ENCODE measurements at places on chromosomes 5 and 9.

- DNase-seq = no peak
Observed at GRCh38 chr9:16023446-16023845, 470.6 kb downstream of the CCDC171 start.

DNA sequence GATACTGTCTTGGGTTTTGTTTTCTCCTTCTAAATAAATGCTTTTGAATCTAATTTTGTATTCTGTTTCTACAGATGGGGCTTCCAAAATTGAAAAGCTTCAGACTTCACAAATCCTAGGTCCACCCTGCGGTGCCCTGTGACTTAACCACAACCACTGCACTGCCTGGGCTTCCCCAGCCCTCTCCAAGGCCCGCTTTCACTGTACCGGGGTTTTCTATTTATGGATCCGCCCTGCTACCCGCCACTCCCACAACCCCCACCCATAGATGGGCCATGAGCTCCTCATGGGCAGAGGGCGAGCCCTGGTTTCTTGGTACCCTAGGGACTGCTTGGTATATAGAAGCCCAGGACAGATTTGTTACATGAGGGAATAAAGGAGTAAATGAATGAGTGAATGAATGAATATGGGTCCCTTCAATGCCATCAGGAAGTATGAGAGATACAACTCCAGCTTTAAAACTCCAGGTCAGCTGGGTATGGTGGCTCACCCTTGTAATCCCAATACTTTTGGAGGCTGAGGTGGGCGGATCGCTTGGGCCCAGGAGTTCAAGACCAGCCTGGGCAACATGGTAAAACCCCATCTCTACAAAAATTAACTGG, 39.8 kb upstream of the NEK6 start:
- no peak for DNase-seq

DNA sequence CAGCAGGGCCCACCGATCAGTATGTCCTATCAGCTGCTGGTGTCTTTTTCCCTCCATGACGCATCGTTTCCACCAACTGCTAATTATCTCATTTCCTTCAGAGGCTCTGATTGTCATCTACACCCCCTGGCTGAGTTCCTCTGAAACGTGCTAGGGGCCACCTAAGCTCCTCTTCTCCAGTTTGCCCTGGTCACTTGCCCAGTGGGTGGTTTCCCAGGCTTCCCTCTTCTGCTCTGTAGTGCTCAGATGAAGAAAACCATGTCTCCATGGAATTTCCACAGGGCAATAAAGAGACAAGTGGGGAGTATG, 65.3 kb downstream of the TSTD2 start:
- no peak for DNase-seq

- no peak for DNase-seq
Observed at GRCh38 chr5:177487975-177488374, 9.4 kb downstream of the PDLIM7 start.

GRCh38 chr5:80653502-80653901, 950 bp upstream of the MSH3 start:
- DNase-seq = no peak

DNA sequence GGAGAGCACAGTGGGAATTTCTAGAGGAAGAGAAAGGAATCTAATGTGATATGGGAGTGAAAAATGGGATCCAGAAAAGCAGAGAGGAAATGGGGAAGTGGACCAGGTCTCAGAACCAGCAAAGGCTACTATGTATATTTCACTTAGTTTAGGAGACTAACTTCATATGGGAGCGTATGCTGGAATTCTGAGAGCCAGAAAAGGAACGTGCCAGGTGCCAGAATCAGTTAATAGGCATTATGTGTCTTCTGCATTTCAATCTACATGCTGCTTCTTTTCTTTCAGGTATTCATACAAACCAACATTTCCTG, 28.5 kb upstream of the IFNA14 start:
- DNase-seq = no peak

DNA sequence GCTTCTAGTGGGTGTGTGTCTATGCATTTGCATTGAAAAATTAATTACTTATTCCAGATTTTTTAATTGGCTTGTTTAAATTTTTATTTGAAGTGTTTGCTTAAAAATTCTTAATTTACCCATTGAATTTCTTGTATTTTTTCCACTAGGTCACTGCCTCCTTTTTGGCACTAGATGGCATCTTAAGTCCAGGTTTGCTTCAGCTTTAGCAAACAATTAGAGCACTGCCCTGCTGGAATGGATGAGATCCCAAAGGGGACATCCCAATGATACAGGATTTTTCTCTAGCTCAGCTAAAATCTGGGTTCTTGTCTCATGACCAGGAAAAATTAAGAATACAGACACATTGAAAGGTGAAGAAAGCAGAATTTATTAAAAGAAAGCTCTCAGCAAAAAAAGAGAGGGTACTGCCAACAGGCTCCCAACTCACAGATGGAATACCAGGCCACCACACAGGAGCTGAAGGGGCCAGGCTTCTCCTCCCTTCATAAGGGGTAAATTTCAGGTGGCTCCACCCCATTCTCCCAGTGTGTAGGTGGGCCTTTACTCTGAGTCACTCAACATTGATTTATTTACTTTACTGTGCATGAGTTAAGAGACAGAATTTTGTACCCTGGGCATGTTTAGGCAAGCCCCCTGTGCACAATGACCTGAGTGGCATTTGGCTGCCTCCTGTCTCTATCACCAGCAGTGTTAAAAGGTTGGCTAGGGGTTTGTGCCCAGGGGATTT, 532.4 kb downstream of the ANXA1 start:
- DNase-seq = no peak

DNA sequence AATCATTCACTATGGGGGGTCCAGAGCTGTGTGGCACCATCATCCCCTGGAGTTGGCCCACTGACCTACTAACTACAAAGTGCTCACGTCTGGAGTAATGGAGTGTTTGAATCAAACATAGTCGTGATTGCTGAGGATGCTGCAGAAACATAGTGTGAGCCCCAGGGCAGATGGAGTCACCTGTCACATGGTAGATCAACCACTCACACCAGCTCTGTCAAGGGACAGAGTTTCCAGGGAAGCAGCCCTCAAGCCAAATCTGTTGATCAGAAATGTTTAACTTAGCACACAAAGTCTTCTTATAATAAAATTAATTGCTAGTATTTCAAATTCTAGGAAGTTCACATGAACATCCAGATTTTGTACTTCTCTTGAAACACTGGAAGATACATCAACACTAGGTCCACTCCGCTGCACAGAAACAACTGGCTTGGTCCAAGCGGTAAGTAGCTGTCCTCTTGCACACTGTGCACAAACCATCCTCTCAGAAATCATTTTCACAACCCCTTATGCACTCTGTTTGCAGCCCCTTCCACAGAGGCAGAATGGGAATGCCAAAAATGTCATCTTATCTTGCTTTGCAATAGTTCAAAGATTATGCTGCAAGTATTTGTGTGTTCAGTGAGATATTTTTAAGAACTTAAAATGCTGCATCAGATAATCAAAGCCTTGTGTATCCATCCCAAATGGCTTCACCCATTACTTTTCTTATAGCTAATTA, 191.0 kb downstream of the EPB41L4A start:
- no peak for DNase-seq

GRCh38 chr9:68931821-68932220, 82.1 kb downstream of the PRKACG start:
- DNase-seq = no peak

DNA sequence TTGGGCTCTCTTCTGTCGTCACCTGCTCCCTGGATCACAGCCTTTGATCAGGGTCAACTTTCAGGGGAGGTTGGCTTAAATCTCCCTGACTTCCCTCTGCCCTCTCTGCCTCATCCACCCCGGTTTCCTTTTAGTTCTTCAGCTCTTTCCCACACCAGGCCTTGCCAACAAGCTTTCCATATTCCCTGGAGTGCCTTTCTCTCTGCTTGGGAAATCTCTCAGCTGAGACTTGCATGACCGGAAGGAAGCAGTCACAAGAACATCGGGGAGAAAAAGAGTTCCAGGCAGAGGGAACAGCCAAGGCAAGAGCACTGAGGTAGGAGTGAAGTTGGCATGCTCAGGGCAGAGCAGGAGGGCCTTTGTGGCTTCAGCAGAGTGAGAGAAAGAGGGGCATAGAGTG, 88.4 kb upstream of the HSPA9 start:
- DNase-seq = no peak

DNA sequence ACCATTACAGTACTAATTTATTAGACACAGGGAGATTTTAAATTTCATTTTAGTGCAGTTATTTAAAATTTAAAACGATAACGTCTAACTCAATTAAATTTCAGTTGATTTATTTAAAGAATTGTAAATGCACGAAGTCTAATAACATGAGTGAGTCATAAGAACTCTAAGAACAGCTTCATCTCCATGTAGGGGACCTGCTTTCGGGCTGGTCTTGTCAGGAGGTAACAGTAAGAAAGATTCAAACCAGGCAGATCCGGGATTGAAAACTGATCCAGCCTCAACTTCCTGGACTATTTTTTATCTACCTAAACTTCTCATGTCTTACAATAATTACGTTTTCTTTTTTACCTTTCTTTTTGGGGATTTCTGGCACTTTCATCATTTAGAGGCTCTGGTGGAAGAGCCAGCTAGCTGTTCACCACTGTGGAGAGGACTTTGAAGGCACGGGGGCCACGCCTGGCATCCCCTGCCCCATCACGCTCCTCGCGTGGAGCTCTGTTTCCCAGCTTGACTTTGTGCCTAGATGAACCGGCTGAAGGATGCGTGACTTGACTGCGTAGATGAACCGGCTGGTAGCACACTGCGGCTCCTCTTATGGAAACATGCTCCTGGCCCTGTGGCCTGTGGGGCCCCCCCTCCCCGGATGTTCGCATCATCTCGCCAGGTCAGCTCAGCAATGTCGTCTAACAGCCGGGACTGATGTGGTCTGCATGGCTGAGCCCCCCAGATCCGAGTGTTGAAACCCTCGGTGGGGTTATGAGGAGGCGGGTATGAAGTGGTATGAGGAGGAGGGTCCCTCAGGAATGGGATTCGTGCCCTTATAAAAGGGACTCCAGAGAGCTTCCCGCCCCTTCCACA, 26.0 kb downstream of the NDUFS6 start:
- DNase-seq = no peak

DNA sequence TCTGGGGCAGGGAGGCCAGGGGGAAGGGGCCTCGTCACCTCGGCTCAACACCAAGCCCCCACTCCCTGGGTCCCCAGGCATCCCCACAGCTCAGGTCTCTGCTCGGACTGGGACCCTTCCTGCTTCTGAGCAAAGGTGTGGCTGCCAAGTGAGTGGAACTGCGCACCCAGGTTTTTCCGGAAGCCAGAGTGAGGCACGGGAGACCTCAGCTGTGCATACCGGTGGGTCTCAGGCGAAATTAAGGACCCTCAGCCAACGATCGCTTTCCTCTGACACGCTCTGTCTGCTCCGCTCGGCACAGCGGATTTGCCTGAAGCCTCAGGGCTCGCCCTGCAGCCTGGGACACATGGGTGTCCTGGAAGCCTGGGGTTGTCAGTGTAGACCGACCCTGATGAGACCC, 41.0 kb upstream of the IRX4 start:
- DNase-seq = no peak

- no peak for DNase-seq
Observed at GRCh38 chr5:61245486-61245885, 83.2 kb upstream of the SMIM15 start.

DNA sequence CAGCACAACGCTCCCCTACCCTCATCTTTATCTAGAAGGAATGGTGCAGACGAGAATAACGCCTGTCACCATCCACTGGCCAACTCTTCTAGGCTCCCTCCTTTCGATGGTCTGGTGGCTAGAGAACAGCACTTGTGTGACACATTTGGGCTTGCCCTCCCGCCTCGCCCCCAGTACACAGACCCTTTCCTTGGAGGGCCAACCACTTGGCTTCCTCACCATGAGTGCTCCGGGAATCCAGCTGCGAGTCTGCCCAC, 1.4 kb downstream of the GNAQ start:
- DNase-seq = no peak

GRCh38 chr9:77156646-77157371, 20.5 kb upstream of the VPS13A start:
- DNase-seq = no peak

DNA sequence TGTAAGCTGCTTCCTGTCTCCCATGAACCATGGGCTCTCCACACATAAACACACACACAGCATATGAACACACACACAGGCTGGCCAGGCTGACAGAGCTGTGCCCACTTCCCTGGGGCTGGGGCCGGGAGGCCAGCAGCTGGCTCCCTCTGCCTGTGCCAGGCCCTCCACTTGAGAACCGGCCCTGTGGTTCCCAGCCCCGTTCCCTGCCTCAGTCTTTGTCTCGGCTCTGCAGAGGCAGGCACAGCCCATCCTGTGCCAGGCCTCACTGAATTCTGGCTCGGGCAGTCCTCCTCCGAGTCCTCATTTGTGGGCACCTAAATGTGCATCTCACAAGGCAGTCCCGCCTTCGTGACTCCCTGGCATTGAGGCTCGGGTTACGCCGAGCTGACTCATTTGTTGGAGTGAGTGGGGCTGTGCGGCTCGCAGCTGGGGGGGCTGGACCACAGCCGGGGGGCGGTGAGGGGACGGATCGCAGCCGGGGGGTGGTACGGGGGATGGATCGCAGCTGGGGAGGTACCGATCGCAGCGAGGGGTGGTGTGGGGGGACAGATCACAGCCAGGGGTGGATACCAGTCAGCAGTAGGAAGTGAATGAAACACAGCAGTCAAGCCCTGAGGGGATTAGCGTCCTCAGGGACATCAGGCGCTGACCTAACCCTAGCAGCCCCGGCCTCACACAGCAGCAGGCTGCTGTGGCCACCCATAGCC, 72.3 kb downstream of the PSMB7 start:
- no peak for DNase-seq

GRCh38 chr5:72328172-72328571, 8.0 kb downstream of the PTCD2 start:
- DNase-seq = no peak

DNA sequence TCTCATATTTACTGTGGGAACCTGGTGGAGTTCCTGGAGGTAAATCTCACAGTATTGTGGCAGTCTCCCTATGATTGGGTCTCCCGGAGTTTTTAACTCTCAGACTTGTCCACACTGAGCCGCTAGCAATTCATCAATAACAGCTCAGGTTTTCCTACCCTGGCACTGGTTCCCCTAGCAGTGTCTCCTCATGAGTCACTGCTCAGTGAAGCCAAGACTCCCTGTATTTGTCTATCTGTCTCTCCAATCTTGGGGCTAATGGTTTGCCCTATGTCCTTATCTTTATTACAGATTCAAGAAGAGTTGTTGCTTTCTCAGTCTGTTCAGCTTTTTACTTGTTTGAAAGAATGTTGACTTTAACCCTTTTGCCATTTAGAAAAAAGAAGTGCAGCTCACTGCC, 176.7 kb upstream of the FGF10 start:
- no peak for DNase-seq

DNA sequence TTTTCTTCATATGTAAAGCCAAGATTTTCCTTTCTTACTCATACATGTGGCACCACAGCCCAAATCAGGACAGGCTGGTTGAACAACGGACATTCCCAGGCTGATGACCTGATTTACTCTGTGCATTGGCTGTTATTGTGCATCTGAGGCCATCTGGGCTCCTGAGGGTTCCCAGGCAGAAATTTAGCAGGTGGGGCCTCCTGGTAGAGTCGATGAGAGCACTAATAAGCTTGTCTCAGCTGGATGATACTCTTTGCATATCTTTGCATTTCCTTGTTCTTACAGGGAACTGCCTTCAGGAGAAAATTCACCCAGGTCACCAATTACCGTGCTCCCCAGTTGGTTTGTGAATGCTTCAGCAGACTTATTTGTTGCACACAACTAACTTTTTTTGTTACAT, 605.1 kb downstream of the ELAVL2 start:
- DNase-seq = no peak

- DNase-seq = no peak
Observed at GRCh38 chr5:17396247-17396646, 101.8 kb upstream of the TAF11L2 start.

GRCh38 chr5:50667023-50667652, 701 bp downstream of the PARP8 start:
- no peak for DNase-seq
